ENCODE measurements at places on chromosomes 2 and 18.

DNA sequence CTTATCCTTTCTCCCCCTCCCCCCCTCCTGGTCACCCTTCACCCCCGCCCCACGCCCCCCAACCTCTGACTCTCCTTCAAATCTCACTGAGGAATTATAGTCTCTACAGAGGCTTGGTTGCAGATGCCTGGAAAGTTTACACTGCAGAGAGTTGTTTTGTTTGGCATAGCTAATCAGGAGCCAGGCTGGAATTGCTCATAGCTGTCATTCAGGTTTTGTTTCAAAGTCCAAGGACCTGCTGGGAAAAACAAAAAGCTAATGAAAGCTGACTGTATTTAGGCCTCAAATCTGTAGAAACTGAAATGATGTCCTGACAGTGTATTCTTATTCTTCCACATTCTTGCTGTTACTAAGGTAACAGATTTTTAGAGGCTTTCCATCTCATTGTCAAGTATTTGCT lies 22.6 kb downstream of the GREB1L start:
- no peak for DNase-seq

GRCh38 chr2:173984866-173985604 lies 19.9 kb upstream of the SP3 start:
- DNase-seq = no peak

- DNase-seq = no peak
These were observed 24.1 kb downstream of the SKA1 start for GRCh38 chr18:50398947-50399346.

DNA sequence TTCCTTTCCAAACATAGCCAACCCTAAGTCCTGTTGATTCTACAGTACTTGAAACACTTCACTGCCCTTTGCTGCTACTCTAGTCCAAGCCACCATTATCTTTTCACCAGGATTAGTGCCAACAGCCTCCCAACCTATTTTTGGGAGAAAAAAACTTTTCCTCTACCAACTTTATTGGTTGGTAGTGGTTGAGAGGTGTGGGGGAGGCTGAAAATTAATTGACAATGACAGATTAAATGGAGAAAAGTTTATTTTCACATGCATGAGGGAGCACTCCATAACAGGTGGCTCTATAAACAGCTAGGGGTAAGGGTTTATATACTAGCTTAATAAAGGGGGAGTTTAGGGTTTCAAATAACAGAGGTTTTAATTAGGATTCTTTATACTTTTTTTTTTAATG lies 37.8 kb upstream of the ITPRID2 start:
- no peak for DNase-seq

GRCh38 chr2:69594341-69594740 lies 49.2 kb downstream of the AAK1 start:
- no peak for DNase-seq

DNA sequence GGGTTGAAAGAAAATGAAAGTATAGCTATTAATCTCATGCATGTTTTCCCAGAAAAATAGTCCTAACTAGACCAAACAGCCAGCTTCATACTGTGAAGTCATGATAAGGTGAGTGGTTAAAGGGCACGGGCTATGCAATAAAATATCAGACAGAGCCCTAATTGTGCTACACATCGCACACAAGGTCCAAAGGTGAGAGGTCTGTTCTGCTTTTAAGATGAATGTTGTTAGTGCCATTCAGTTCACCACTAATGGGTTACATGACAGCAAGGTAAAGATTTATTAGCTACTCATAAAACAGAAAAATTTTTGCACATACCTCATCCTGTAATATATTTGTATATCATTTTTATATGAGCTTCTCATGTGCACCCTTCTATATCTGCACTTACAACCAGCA lies 105.0 kb upstream of the STK17B start:
- no peak for DNase-seq

DNA sequence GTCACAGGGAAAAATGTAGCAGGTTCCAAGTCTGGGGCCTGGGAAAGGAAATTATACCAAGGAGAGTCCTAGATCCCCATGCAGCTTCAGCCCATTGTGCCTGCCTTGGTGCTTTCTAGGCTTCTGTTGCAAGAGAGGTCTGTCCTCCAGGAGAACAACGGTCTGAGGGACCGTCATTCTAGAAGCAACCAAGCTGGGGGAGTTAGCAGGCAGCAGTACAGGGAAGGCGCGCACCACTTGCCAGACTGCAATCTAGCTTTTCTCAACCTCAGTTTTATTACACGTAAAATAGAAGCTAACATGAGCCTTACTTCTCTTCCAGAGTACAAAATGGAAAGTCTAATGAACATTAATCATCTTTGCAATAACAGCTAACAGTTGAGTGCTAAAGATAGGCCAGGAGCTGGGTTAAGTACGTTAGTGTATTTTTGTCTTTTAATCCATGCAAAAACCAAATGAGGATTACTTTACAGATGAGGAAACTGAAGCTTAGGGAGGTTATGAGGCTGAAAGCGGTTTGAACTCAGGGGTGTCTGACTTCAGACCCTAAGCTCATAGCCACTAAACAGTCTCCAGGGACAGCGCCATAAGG lies 1.9 kb downstream of the TCF23 start:
- no peak for DNase-seq

Measured in putamen (tissue), 1 donor.